ENCODE measurements at places on chromosomes 12 and 14.

GRCh38 chr12:45089411-45090075, 38.6 kb upstream of the DBX2 start:
- no peak for DNase-seq

GRCh38 chr12:38144601-38145436, 171.8 kb upstream of the ALG10B start:
- no peak for DNase-seq

- DNase-seq = no peak
Measured at GRCh38 chr14:91352053-91352452, 65.6 kb downstream of the CCDC88C start.

GRCh38 chr12:83823386-83824045, 1089.1 kb downstream of the SLC6A15 start:
- no peak for DNase-seq

- DNase-seq = no peak
Measured at GRCh38 chr12:72084061-72084460, 145.4 kb downstream of the TPH2 start.

DNA sequence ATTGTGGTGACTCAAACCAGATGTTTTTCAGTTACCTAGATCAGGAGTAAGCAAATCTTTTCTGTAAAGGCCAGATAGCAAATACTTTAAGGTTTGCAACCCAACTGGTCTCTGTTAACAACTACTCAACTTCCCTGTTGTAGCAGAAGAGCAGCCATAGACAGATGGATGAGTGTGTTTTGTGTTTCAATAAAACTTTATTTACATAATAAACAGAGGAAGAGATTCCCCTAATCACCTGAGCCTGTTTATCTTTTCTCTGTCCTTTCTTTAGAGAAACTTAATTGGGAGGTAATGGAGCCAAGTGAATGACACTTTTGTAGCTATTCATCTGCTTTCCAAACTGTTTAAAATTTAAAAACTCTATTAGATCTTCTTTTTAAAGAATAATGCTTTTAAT, 365.1 kb downstream of the IPO8 start:
- DNase-seq = no peak

- DNase-seq = no peak
Measured at GRCh38 chr14:50551877-50552276, 8.1 kb upstream of the ATL1 start.

- no peak for DNase-seq
Measured at GRCh38 chr12:14213542-14213941, 151.9 kb upstream of the ATF7IP start.

DNA sequence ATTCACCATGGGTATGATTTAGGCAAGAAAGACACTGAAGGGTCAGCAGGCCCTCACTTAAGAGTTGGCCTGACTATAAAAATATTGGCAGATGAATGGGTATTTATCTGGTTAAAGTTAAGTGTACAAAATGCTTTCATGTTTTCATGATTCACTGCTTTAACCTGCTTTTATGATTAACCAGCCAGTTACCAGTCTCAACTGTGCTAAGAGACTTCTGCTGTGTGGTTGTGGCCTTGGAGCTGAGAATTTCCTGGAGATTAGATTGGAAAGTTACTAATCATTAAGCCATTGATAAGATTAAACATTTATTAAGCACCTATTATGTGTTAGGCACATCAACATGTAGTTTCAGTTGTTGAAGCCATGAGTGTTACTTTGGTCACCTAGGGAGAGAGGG, 68.9 kb downstream of the RASSF8 start:
- DNase-seq = no peak
